ENCODE measurements at places on chromosomes 3 and 15. TPM values are rescaled to one million over a fixed set of nuclear protein-coding genes. Genes with fewer than 3 reads are reported as not detected.

DNA sequence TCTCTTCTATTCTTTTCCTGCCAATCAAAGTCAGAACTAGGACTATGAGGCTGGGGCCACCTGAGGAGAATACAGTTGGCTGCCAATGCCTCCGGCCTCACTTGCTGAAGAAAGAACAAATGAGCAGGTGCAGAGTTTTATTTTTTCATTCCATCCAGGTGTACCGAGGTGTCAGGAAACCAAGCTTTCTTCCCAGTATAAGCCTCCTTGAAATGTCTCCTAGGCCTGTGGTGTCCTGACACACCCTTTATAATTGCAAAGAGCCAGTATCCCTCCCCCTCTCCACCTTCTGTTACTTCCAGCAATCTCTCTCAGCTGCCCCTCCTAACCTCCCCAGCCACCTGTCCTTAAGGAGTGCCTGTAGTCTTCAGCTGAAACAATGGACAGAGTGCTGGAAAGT, 127.9 kb downstream of the SLC9A9 start:
- DNase-seq, result no peak

DNA sequence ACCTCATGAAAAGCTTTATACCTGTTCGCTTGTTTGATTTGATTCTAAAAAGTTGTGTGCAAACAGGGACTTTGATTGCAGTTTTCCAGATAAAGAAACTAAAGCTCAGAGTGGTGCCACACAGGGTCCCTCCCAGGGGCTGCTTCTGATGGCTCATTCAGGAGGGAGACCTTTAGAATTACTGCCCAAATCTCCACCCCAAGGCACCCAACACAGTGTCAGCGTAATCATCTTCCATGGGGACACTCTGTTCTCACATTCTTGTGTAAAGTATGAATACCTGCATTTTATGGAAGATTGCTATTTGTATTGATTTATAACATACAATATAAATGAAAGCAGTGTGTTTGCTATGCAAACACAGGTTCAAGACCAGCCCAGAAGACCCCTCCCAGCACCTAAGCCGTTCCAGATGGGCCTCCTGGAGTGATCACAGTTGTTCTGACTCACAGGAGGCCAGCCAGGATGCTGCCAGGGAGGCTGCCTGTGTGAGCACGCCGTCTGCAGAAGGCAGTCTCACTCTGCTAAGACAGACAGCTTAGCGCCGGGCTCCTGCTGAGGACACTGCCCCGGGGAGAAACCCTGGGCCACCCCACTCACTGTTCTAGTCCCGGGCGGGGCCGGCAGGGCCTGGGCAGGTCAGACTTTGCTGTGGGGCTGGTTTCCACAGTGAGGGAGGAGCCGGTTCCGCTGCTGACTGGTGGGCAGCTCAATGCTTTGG, 185.6 kb downstream of the FAM43A start:
- DNase-seq, result peak; percentile 41

DNA sequence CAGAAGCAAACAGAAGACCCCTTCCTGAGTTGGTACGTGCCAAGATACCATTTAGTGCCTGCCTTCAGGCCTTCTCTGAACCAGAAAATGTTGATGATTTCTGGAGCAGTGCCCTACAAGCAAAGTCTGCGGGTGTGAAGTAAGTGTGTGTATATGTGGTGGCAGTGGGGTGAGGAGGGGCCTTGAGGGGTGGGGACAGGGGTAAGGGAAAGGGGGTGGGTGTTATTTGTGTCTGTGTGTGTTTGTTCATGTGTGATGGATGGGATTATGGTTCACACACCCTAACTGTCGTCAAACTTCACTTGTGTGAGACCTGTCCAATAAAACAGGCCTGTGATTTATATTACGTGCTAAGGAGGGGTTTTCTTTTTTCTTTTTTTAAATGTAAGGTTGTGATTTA, 92.2 kb downstream of the USP13 start:
- no peak for DNase-seq

- DNase-seq, result no peak
Observed at GRCh38 chr3:8964436-8965370, 1.4 kb upstream of the RAD18 start.

DNA sequence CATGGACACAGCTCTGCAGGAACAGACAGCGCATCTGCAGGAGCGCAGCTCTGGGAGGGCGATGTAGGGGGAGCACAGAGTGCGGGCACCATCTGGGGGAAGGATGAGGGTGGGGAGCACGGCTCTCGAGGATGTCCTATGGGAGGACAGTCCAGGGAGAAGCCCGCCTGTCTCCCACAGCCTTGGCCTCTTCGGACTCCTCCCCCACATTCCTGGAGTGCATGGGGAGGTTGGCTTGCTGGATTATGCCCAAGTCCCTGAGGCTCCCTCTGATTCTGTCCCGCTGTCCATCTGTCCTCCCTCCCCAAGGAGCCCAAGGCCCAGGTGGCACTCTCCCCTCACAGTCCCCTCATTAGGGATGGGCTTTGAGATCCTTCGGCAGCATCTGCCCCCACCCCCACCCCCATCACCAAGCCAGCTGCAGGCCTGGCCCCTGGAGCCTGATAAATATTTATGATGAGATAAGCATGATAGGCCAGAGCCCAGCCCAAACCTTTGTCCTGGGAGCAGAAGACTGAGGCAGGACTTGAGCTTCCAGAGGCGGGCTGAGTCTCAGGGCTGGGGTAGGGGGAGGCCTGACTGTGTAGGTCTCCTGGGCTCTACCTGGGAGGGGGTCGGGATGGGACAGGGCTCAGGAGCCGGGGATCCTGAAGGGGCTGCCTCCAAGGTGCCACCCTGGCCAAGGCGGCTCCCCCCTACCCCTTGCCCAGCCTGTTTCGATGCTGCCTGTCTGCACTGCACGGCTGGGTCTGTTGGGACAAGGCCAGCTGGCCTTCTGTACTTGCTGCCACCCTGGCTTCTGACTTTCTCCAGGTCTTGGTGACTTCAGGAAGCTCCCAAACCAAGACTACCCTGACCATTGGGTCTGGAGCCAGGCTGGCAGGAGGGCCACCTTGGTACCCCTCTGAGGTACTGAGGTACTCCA, 28.6 kb upstream of the SEMA3F start:
- no peak for DNase-seq

The SEMA3F gene
- total RNA-seq, result 5.9 TPM

The DUOXA1 gene
- total RNA-seq, result not detected

DNA sequence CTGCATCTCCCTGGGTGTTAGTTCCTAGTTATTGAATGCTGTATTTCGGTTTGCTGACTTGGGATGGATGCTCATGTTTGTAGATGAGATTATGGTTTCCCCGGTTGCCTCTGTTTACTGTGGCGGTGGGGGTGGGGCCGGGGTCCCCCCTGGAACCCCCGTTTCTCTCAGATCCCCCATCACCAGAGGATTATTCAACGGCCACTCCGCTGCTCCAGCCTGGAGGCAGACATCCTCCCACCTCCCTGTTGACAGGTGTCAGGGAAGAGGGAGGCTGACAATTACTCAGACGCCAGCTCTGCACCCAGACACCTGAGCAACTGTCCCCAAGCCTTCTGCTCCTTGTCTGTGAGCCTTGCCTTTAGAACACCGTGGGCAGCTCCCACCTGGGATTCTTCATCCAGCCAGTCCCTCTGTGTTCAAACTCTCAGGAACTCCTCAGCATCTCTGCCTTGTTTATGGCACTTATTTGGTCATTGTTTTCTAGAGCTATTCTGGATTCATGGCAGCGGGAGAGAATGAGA, 95.9 kb upstream of the PRR20G start:
- no peak for DNase-seq

GRCh38 chr3:64074060-64074459, 50.8 kb upstream of the PSMD6 start:
- no peak for DNase-seq

DNA sequence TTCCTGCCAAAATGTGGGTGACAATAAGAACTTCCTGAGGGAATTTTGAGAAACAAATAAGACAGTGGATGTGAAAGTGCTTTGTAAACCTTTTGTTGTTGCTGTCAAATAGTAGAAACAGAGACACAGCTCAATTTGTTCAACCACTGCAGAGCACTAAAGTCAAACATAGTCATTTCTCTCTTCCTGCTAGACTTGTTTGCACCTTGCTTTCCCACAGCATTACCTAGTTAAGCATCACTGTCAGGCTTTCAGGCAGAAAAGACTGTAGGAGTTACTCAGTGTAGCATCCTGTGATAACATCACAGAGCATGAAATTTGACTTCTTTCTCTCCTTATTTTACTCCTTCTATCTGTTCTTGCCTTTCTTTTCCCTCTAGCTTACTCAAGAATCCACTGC, 27.1 kb downstream of the SLC12A1 start:
- DNase-seq, result no peak

DNA sequence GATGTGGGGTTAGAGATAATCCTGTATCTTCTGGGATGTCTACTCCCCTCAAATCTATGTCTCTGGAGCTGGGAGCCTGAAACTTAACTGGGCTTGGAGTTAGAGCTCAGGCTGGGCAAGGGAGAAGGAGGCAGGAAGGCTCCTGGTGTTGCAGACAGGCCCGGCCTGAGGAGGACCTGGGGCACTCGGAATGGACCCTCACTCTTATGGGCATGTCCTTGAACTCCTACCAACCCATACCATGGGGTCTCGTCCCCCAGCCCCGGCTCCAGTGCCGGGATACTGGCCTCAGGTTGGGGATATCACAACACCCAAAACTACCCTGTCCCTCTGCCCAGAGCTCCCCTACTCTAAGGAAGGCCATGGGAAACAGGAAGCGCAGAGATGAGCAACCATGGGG, 45.2 kb downstream of the SCN5A start:
- DNase-seq, result no peak

- DNase-seq, result no peak
Observed at GRCh38 chr15:101149864-101150722, 101.8 kb downstream of the CHSY1 start.

DNA sequence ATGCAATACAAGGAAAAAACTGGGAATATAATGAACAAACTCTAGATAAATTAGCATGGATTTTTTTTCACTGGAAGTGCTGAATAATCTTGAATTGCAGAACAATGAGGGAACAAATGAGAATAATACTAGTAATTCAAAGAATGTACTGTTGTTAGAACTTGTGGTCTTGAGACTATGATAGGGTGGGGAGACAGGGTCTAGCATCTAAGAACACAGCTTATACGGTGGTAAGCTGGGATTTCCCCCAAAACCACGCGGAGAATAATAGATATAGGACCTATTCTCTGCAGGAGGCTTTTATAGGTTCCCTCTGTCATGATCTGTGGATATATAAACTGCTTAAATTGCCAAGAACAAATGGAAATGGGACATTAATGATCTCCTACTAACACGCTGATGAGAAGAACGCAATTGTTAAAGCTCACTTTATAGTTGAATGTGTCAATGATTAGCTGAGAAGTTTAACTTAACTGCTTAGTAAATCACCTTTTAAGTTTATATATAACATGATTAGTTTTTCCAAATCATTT, 692.3 kb downstream of the ZPLD1 start:
- no peak for DNase-seq

GRCh38 chr3:14819671-14820070, 909 bp downstream of the FGD5 start:
- no peak for DNase-seq

DNA sequence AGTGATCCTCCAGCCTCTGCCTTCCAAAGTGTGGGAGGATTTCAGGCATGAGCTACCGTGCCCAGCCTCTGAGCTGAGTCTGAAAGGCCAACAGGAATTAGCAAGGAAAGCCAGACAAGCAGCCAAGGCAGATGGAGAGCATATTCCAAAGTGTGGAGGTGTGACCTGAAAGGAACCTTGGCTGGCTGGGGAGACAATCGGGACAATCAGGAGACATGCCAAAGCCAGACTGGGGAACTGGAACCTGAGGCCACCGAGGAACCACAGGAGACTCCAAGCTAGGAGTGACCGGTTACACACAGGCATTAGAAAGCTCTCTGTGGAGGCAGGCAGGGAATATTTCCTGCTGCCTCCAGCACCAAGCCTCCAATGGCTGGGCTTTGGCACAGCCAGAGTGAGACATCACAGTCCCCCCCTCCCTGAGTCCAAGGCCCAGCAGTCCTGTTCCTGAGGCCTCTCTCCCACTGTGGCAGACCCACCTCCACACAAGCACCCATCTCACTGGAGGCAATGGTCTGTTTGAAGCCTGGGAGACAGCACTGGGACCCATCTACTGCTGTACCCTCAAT, 4.5 kb upstream of the C15orf39 start:
- DNase-seq, result no peak
